ENCODE measurements at places on chromosomes 3 and 15.

DNA sequence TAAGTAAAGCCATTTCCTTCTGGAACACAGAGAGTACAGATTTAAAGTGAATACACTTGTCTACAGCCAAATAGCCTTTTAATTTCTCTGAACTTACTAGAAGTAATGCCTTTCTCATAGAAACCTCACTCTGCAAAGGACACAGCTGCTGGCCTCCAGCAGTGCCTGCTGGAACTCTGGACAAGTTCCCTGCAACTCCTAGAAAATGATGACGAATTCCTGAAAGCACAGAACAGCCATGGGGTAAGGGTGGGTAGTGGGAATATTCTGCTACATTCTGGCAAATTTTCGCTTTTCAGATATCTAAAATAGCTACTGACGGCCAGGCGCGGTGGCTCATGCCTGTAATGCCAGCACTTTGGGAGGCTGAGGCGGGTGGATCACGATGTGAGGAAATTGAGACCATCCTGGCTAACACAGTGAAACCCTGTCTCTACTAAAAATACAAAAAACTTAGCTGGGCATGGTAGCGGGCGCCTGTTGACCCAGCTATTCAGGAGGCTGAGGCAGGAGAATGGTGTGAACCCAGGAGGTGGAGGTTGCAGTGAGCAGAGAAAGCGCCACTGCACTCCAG, 34.4 kb downstream of the RYK start:
- DNase-seq: no peak

DNA sequence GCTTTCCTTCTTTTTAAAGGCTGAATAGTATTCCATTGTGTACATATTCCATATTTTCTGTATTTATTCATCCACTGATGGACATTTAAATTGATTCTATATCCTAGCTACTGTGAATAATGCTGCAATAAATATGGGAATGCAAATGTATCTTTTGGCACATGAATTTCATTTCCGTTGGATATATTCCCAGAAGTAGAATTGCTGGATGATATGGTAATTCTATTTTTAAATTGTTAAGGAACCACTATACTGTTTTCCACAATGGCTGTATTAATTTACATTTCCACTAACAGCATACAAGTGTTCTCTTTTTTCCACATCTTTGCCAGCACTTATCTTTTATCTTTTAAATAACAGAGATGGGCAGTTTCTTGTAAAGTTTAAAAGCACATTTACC, 302.7 kb downstream of the CTNNB1 start:
- DNase-seq: no peak

DNA sequence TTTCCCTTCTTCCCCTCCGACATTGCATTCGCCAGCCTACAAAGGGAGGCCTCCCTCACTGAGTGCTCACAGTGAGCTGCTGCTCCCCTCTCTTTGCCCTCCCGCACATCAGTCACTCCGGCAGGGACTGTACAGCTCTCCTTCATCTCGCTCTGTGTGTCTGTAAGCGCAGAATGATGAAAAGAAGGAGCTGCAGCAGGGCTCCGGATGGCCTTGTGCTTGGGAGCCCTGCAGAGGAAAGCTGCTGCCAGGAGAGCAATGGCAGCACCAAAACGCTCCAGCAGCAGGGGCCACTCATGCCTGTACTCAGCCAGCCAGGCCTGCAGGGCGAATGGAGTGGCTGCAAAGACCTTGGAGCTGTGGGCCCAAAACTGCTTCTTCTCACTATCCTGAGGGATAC, 107.0 kb upstream of the NSMCE3 start:
- DNase-seq: no peak

- DNase-seq: no peak
These were observed 346.5 kb downstream of the ROBO1 start for GRCh38 chr3:79421273-79421672.

DNA sequence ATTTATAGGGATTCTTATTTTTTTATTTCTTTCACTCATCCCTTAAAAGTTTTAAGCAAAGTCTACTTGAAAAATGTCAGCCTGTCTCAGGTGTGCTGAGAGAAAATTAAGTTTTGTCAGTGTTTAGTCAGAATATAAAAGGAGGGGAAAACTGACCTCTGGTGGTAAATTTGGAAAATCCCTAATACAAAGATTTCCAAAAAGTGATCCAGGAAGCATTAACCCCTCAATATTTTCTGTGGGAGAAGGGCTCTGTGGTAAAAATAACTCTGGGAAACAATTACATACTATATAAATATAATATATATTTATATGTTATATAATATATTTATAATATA, 41.0 kb upstream of the FRMD4B start:
- no peak for DNase-seq

GRCh38 chr15:47661661-47662180, 55.6 kb upstream of the SEMA6D start:
- DNase-seq: no peak

- no peak for DNase-seq
These were observed 90.4 kb upstream of the SLC2A2 start for GRCh38 chr3:171116824-171117395.

DNA sequence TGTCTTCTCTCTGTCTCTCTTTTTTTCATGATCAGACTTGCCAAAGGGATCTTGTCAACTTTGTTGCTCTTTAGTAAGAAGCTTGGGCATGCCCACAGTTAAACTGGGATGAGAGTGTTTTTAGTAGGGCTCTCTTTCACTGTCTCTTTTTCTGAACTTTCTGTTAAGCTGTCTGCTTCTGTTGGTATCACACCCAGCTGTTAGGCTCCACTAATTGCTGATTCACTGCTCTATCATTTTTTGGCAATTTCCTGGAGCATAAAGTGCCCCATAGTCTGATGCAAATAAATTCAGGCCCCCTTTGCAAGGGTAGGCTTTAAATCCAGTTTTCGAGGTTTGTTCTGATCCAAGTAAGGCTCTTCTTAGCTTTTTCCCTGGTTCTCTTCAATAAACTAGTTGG, 360.4 kb upstream of the ADAMTS9 start:
- DNase-seq: no peak

DNA sequence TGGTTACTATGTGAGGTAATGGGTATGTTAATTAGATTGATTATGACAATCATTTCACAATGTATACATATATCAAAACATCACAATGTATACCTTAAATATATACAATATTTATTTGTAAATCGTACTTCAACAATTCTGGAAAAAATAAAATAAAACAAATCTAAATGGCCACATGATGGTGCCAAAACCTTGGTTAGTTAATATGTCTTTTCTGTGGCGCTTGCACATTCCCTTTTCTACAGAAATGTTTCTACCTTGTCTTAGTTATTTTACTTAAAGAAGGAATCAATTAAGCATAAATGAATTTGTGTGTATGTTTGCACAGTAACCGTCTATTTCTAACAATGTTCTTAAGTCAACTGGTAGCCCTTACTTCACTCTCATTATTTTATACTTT, 53.4 kb downstream of the OXSM start:
- no peak for DNase-seq

- no peak for DNase-seq
These were observed 36.5 kb downstream of the SLC6A6 start for GRCh38 chr3:14438929-14439328.

GRCh38 chr3:182239316-182239715, 527.6 kb downstream of the SOX2 start:
- DNase-seq: no peak

DNA sequence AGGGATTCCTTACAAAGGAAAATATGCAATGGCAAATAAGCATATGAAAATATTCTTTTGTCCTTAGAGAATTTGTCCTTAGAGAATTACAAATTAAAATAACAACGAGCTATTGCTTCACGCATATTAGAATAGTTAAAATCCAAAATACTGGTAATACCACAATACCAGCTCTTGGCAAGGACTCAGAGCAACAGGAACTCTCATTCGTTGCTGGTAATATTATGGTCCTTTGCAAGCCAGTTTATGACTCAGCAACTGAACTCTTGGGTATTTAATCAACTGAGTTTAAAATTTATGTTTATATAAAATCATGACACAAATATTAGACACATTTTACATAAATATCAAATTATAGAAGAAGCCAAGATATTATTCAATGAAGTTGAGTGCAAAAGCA, 1730.4 kb downstream of the SI start:
- no peak for DNase-seq

DNA sequence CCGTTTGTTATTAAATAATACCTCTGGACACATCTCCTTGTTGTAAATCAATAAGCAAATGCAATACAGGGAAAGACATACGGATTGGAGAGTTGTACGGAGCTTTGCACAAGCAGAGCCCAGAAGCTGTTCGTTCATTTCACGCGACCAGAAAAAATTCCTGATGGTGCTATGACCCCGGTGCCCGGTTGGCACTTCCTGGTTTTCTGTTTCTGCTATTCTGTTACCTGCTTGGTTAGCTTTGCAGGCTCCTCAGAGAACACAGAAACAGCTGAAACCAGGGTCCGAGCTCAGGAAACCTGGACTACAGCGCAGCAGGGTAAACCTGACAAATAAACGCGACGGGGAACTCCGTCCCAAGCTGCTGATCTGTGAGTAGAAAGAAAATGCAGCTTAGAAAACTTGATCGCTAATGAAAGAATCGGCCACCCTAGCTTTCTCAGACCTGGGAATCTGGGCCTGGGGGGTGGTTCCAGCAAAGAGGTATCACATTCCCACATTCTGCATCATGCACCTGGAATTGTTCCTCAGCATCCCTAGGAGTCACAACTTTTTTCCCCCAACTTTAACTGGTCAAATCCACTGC, 845 bp downstream of the CNTN3 start:
- DNase-seq: no peak

- DNase-seq: no peak
These were observed 54.7 kb upstream of the SCAANT1 start for GRCh38 chr3:63966871-63967270.

- DNase-seq: no peak
These were observed 8.2 kb upstream of the MAP4 start for GRCh38 chr3:48024401-48024800.

DNA sequence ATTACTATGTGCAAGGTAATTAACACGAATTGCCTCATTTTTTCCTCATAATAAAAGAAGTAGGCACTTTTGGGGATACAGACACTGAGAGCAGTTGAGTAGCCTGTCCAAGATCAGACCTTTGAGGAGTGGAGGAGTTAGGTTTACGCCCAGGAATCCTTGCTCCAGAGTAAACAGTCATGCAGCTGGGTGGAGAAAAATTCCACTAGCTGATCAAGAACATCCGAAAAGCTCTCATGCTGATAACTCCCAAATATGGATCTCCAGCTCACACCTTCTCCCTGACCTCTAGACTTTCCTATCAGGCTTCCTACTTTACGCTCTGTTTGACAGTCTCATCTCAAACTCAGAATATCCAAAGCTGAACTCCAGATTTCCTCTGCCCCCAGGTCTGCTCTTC, 53.3 kb downstream of the ST6GAL1 start:
- no peak for DNase-seq

GRCh38 chr3:14281053-14281452, 102.4 kb downstream of the LSM3 start:
- DNase-seq: no peak

- DNase-seq: no peak
These were observed 22.4 kb downstream of the CYP11A1 start for GRCh38 chr15:74345051-74345450.

GRCh38 chr3:183142199-183142598, 20.3 kb downstream of the LAMP3 start:
- no peak for DNase-seq

- no peak for DNase-seq
These were observed 58.4 kb upstream of the HRH1 start for GRCh38 chr3:11095932-11096265.

DNA sequence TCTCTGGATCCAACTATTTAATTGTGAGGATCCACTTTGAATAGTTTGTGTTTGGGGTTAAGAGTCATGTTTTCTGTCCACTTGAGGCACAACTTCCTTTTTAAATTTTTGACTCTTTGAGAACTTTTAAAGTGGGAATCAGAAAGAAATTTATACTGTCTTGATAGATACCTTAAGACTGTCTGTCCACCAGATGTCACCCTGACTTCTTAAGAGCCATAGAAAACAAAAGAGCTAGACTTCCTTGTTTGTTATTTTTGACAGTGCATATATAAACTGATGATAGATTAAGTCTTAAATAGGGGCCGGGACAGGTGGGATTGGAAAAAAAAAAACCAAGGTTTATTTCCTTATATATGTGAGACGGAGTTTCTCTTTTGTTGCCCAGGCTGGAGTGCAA, 52.1 kb upstream of the WDR72 start:
- no peak for DNase-seq

GRCh38 chr15:99536422-99537040, 29.3 kb upstream of the MEF2A start:
- DNase-seq: no peak

DNA sequence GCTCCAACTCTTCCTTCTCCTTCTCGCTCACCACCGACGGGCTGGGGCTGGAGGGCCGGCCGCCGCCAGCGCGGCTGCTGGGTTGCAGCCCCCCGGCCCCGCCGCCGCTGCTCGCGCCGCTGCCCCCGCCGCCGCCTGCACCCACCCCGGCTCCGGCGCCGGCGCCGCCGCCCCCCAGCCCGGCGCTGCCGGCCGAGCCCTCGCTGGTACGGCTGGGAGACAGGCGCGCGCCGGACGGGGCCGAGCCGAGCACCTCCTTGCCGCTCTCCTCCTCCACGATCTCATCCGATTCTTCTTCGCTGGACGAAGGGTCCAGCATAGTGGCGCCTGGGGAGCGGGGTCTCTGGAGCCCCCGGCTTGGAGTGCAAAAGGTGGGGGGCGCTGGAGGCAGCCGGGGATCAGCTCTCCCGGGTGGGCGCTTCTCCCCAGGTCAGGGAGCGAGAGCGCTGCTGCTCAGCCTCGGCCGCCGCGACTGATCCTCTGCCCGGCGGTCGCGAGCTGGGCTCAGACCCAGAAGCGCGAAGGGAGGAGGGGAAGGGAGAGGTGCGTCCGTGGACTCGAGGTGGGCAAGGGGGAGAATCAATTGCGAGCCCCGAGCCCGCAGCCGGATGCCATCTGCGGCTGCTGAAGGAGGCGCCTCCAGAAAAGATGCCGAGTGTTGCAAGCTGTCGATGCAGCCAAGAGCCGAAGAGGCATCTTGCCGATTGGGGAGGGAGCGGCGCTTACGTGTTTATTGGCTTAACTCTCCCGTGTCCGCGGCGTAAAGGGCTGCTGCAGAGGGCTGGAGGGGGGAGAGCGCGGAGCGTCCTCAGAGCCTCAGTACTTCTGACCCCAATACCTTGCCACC, at the start of gene CADPS:
CADPS (minus strand) TSS at position 706 of the 847 bp plus-strand sequence; CDS start at position 319, 387 bp downstream.
- no peak for DNase-seq

DNA sequence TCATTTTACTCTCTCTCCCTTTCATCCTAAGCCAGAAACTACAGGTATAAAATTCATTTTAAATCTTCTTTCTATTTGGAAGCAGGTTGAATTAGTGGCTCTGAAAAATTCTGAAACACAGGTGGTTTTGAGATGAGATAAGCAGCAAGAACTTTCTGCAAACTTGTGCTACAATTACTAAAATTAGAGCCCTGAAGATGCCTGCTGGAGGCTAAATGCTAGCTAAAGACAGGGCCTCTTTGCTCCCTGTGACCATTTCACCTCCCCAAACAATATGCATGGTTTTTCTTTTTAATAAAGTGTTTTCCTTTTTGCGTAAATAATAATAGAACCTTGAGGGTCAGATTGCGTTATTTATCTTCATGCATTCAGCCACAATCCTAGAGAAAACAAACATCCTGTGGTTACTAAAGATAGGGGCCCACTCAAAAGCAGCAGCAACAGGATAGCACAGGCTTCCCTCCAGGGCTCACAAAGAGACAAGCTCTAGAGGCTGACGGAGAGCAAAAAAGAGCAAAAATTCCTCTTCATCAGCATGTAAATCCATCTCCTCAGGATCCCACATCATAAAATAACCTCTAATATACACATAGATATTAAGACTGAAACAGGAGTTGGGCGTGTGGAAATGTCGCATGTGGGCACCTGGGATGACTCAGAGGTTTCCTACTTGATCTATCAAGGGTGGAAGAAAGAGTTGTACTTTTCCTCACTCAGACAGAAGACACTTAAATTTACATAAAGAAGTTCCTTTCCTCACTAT, 26.5 kb upstream of the CP start:
- no peak for DNase-seq

GRCh38 chr3:12234906-12235305, 54.0 kb upstream of the PPARG start:
- no peak for DNase-seq

Data from stimulated activated CD4-positive, alpha-beta T cell treated with anti-CD3 and anti-CD28 coated beads, Interleukin-1b, Interleukin-23, amount 100 ng/mL, for 1 hour (primary cell).